Left hindlimb (tissue), 1 donor: ENCODE measurements at places on chromosomes 2 and 18.

DNA sequence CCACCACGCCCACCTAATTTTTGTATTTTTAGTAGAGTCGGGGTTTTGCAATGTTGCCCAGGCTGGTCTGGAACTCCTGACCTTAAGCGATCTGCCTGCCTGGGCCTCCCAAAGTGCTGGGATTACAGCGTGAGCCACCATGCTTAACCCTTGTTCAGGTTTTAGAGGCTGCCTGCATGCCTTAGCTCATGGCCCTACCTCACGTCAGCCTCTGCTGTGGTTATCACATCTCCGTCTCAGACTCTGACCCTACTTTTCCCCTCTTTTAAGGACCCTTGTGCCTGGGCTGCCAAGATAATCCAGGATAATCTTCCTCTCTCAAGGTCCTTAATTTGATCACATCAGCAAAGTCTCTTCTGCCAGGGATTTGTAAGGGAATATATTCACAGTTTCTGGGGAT is 98.2 kb upstream of the PMAIP1 start:
- no peak for DNase-seq

- DNase-seq: no peak
These were observed 365.0 kb upstream of the TFPI start for GRCh38 chr2:187918996-187919821.

DNA sequence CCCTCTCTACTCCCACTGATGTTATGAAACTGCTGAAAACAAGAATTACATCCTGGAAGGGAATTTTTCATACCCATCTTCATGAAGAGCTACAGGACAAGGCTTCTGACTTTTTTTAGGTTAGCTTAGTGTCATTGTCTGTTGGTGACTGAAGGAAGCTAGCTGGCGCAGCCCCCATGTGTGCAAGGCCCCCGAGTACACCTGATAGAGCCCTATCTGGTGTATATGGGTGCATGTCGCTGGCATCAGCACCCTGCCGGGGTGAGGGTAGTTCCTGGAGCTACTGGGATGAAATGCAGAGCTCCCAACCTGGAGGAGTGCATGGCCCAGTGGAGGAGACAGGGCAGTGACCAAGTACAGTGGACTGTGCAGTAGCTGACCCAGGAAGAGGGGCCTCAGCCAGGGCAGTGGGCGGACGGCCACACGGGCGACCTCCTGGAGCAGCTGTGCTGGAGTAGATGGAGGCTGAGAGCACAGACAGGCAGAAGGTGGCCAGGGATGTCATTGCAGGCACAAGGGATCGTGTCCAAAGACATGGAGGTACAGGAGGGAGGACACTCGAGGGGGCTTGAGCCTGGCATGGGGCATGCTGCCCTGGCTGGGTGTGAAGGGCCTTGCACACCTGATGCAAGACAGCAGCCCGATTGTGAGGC is 12.1 kb downstream of the IMPA2 start:
- DNase-seq: no peak

- no peak for DNase-seq
These were observed 37.5 kb downstream of the CMPK2 start for GRCh38 chr2:6828299-6828584.

- DNase-seq: no peak
These were observed 516.2 kb downstream of the DCDC2C start for GRCh38 chr2:4219571-4219970.

GRCh38 chr2:222280795-222281194 is 18.0 kb downstream of the PAX3 start:
- DNase-seq: no peak

DNA sequence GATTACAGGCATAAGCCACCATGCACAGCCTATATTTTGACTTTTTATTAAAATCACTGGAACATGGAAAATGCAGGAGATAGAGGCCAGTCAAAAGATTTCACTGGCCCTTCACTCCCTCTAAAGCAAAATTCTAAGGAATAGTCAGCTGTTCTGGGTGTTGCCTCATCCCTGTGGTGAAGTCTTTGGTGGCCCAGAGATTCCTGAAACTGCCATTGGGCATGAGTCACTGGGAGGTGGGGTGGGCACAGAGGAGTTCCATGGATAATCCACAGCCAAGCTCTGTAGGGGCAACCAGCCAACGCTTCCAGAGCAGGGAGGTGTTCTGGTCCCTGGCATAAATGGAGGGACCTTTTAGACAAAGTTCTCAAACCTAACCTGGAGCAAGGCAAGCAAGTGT is 89.7 kb upstream of the TTC39C start:
- DNase-seq: no peak

- DNase-seq: no peak
These were observed 9.5 kb downstream of the ARL4C start for GRCh38 chr2:234487356-234487755.
